ENCODE measurements at places on chromosomes 7 and 10.
A peak's percentile ranks its signal among the peaks of the same experiment; 100 is the strongest.

- DNase-seq: no peak
Measured at GRCh38 chr10:100732241-100732596, 13.2 kb upstream of the PAX2 start.

- no peak for DNase-seq
Measured at GRCh38 chr10:113987805-113988204, 55.9 kb upstream of the ADRB1 start.

DNA sequence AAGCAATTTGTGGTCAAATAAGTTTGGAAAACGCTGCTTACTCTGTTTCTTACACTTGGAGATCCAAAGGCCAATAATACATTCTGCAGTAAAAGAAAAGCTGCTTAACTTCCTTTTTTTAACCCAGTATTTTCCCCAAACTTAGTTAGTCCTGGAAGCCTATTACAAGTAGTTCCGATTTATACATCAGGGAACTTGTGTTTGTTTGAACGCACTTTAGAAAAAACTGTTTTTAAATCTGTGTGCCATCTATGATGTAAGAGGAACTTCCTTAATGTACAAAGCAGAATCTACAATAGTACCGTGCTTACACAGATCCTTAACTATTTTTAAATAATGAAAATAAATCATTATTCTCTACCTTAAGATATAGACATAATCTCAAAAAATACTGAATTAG lies 23.0 kb downstream of the SFR1 start:
- no peak for DNase-seq

DNA sequence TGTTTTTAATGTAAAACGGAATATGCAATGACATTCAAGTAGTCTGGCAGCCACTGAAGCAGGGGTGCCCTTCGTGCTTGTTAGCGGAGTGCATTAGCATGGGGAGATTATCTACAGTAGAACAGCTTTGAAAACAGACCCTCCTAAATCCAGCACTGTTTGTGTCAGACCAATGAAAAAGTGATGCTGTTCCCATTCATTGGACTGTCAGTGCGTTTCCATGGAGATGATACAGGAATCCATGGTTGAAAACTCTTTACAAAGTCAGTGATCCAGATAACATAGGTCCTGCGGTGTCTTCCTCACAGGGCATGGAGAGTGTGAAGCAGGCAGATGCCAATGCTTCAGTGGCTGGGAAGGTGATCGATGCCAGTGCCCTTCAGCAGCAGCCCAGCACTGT lies 73.6 kb downstream of the ITGB8 start:
- DNase-seq: no peak

DNA sequence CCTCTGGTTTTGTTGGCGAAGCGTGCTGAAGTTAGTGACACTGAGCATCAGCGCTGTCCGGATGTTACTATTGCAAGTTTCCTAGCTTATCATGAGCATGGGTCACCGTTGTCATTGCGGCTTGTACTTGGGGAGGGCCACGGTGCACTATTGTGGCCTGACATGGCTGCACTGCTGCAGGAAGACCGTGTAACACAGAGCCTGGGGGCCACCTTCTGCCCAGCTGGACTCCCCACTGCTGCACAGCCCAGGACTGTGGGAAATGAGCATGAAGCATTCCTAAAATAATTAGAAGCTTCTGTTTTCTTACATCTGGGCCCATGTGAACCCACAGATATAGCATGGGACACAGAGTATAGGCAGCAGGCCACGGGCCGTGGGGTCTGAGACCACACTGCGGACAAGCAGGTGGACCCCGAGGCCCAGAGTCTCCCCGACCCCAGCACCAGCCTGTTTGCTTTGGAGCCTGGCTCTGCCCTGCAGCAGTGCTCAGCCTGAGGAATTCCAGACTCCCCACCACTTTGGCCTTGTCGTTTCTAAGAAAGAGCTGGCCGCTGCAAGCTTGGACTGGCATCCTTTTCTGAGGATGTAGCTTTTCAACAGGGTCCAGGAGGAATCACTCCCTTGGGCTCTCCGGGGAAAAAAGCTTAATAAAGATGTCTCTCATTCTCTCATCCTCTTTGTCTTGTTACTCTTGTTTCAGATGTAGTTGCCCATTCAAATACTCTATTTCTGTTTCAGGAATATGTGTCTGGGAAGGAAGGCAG lies 179.2 kb downstream of the CCDC3 start:
- no peak for DNase-seq

DNA sequence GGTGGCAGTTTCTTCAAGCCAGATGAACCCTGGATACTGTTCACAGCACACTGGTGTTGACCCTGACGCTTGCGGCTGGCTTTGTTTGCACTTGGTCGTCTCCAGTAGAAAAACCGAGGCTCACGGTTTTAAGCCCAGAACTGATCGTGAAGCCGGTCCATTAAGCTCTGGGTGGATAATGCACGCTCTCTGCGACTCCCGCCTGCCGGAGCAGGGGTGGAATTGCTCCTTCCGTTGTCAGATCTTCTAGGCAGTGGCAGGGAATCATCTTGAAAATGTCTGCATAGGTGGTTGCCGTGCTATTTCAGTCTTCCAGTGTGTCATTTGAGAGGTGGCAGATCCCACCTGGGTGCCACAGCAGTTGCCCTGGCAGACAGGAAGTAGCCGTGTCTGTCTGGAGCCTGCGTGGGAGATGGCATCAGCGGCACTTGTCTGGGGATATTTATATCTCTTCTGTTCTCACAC lies 35.9 kb upstream of the AP5Z1 start:
- no peak for DNase-seq

- DNase-seq: no peak
Measured at GRCh38 chr10:60820093-60820754, 41.9 kb downstream of the CDK1 start.

DNA sequence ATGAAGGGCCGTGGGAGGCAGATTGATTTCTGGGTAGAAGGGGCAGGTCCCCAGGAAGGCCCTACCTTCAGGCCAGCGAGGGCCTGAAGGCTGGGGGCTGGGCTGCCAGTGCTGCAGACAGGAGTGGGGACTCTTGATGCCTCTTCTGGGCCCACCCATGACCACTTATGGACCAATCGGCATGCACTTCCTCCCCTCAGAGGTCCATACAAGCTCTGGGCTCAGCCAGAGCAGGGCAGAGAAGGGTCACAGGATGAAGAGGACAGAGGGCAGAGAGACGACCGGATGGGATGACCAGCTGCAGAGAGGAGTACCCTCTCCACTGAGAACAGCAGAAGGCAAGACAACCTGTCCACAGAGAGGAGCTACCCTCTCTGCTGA lies 120.1 kb downstream of the DYNC2I1 start:
- no peak for DNase-seq

DNA sequence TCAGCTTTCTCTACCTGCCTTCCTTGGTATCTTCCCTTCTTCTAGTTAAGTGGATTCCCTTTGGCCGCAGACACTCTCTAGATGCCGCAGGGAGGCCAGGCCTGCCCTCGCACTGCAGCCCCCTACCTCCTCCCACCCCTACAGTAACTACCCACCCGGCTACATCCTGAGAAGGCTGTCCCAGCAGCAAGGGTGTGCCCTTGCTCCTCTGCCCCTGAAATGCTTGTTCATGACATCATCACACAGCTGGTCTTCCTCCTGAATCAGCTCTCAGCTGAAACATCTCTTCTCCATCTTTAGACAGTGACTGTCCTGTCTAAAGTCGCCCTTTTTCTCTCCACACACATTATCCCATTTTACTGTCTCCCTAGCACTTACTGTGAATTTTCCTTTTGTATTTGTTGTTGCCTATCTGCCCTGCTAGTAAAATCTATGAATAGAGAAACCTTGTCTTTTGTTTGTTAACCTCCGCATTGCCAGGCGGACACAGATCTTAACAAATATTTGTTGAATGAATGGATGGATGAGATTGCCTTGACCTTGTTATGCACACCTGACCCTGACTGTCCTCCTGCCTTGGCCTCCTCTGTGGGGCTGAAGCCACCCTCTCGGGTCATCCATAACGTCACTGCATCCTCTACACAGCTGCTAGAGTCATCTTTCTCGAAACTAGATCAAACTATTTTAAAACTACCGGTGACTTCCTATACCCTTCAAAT lies 108.9 kb upstream of the GATA3 start:
- DNase-seq: no peak

DNA sequence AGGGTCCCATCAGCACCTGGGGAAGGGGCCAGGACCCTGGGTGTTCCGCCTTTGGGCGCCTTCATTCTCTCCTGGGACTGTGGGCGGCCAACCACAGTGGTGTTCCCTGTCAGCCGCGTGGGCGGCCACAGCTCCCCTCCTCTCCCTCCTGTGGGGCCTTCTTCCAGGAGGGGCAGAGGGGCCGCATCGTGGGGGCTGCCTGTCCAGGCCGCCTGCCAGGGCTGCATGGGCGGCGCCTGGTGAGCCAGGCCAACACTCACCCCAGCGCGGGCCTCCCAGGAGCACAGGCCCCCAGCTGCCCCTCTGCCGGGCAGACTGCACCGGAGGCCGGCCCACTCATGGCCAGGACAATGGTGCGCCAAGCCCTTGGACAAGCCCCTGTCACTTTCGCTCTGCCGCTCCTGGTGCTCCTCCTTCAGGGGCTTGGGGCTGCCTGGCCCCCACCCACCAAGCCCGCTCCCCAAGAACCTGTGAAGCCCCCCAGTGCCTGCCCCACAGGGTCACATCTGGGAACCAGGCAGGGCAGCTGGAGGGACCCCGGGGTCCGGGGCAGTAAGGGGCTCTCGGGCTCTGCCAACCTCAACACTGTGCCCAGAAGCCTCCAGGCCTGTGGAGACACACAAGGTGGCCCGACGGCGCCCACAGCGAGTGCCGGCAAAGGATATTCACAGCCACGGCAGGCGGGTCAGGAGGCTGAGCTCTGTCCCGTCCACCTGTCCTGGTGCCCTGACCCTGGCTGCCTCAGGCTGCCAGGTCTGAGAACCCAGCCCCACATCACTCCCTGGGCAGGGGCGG lies 42.8 kb downstream of the AP5Z1 start:
- no peak for DNase-seq

- no peak for DNase-seq
Measured at GRCh38 chr7:100670074-100670473, 3.5 kb upstream of the GNB2 start.

GRCh38 chr7:140923358-140924006 lies 1.2 kb downstream of the BRAF start:
- peak; percentile 3 for DNase-seq

GRCh38 chr10:105797234-105797890 lies 1156.3 kb downstream of the SORCS3 start:
- DNase-seq: no peak

GRCh38 chr10:51602326-51602725 lies 97.1 kb downstream of the CSTF2T start:
- DNase-seq: no peak

GRCh38 chr10:74916283-74916682 lies 89.9 kb downstream of the KAT6B start:
- no peak for DNase-seq

DNA sequence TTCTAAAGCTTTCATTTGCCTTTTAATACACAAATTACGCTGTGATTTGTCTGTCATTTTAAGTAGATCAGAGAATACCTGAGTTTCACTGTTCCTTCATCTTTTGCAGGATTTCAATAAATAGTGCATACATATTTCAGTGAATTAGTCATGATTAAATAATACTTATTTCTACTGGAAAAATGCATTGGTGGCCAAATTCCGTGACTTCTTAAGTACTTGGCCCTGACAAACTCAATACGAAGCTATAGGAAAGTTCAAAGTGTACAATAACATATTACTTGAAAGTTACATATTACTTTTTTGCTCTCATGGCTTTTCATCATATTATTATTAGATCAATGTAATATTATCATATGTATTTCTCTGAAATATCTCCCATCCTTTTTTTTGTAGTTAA lies 16.1 kb upstream of the PLXDC2 start:
- DNase-seq: no peak

DNA sequence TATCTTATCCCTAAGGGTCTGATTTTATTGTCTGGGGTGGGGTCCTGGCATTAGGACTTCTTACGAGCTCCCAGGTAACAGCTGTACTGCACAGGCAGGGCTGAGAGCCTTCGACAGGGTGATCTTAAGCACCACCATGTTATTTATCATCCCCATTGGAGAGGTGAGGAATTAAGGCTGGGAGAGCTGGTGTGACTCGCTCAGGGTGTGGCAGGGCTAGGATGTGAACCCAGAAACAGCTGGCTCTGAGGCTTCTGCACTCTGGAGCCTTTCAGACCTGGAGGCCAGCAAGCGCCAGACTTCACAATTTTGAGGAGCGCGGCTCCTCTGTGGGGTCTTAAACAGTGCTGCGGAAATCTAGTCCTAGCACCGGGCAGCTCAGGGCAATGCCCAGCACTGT lies 27.4 kb upstream of the NDST2 start:
- no peak for DNase-seq

- DNase-seq: no peak
Measured at GRCh38 chr10:44911951-44912350, 814 bp downstream of the TMEM72 start.

DNA sequence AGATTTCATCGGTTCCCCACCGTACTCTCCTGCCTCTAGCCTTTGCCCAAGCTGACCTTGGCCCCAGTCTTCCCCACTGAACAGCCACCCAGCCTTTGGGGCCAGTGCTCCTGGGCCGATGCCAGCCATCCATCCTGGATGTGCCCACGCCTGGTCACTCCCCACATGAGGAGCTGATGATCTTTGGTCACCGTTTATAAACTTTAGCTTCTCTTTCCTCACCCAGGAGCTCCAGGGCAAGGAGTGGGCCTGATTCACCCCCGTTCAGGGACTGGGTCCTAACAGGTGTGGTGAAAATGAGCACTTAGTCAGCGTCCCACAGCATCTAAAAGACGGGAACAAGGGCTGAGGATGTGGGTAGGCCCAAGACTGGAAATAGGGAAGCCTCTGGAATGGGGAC lies 22.9 kb downstream of the GTF2IRD1 start:
- no peak for DNase-seq

- no peak for DNase-seq
Measured at GRCh38 chr7:155773531-155773930, 38.7 kb downstream of the SHH start.

DNA sequence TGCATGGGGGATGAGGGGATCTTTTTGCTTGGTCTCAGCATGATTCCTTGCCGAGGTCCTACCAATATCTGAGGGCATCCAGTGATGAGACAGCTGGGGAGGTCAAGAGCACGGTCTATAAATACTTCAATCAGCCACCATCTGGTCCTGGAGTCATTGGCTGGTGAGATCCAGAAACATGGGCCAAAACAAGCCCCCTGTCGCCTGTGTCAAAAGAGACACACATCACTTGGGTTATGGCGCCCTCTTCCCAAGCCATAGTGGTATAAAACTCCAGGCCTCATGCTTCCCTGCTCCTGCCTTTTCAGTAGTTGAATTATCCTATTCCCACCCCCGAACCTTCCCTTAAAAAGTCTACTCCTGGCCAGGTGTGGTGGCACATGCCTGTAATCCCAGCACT lies 60.9 kb downstream of the SLC35B4 start:
- no peak for DNase-seq

GRCh38 chr7:100122067-100122466 lies 2.6 kb downstream of the CNPY4 start:
- DNase-seq: no peak
